MM.1S (cell line): ENCODE measurements at places on chromosomes 3 and 15.

- no peak overlapping the region for H3K27ac ChIP-seq
- H3K4me3 ChIP-seq, result no peak overlapping the region
- H3K27me3 ChIP-seq, result no peaks in the 10 kb centered on the region
- no peaks in the 10 kb centered on the region for H3K4me1 ChIP-seq
- no peaks in the 10 kb centered on the region for H3K36me3 ChIP-seq
- no peak for DNase-seq
Observed at GRCh38 chr15:76682259-76682658, 222.9 kb downstream of the SCAPER start.

GRCh38 chr3:76054404-76054803 lies 269.1 kb upstream of the ZNF717 start:
- H3K27ac ChIP-seq, result no peak overlapping the region
- DNase-seq, result no peak
- no peak overlapping the region for H3K4me3 ChIP-seq
- no peaks in the 10 kb centered on the region for H3K4me1 ChIP-seq
- no peaks in the 10 kb centered on the region for H3K36me3 ChIP-seq

GRCh38 chr3:87002346-87002745 lies 11.4 kb upstream of the VGLL3 start:
- no peaks in the 10 kb centered on the region for H3K27me3 ChIP-seq
- H3K4me1 ChIP-seq, result no peaks in the 10 kb centered on the region
- H3K27ac ChIP-seq, result no peak overlapping the region
- H3K36me3 ChIP-seq, result no peaks in the 10 kb centered on the region

GRCh38 chr3:122331886-122332285 lies 6.8 kb downstream of the CSTA start:
- no peaks in the 10 kb centered on the region for H3K4me1 ChIP-seq
- no peaks in the 10 kb centered on the region for H3K36me3 ChIP-seq
- no peaks in the 10 kb centered on the region for H3K27me3 ChIP-seq
- H3K27ac ChIP-seq, result no peak overlapping the region
- H3K4me3 ChIP-seq, result no peak overlapping the region

DNA sequence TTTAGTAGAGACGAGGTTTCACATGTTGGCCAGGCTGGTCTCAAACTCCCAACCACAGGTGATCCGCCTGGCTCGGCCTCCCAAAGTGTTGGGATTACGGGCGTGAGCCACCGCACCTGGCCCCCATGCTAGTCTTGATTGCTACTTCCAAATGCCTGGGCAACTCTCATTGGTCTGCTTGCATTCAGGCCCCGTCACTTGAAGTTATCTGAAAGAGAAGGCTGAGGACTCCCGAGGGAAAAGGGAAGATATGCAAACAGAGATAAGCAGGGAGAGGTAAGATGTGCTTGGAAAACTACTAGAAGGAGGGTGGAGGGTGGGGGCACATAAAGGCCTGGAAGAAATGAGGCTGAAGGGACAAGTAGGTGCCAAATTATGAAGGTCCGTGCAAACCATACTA lies 4.4 kb upstream of the LPP start:
- H3K36me3 ChIP-seq, result no peaks in the 10 kb centered on the region
- H3K4me3 ChIP-seq, result no peak overlapping the region
- DNase-seq, result no peak
- H3K4me1 ChIP-seq, result no peaks in the 10 kb centered on the region
- no peaks in the 10 kb centered on the region for H3K27me3 ChIP-seq
- H3K27ac ChIP-seq, result no peak overlapping the region

DNA sequence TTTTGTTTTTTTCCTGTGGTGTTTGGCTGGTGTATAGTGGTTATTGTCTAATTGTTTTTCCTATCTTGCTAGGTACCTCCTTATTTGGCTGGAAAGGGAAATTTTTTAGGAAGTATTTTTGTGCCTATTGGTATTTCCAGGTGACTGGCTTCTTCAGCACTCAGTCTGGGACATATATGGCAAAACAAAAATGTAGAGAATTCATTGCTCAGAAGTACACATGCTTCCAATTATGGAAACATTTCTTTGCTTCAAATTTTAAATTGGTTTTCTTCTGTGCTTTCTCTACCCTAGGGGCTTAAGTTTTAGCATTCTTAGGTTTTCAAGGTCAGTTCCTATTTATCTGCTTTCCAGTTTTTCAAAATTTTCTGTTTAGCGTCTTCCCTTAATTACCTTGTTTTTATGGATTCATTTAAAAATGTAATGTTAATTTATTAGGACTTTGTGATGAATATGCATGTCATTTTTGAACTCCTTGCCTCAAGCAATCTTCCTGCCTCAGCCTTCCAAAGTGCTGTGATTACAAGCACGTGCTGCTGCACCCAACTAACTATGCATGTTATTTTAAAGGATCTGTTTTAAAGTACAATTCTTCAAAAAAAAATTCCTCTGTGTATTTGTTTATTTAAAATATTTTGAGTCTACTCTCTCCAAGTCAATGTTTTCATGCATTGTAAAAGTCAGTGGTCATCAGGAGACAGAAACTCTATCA lies 231.9 kb upstream of the DPPA4 start:
- H3K27me3 ChIP-seq, result no peaks in the 10 kb centered on the region
- DNase-seq, result no peak
- no peaks in the 10 kb centered on the region for H3K4me1 ChIP-seq
- H3K4me3 ChIP-seq, result no peak overlapping the region

GRCh38 chr3:108065096-108065495 lies 25.7 kb downstream of the CD47 start:
- no peaks in the 10 kb centered on the region for H3K27me3 ChIP-seq
- no peak overlapping the region for H3K27ac ChIP-seq
- no peaks in the 10 kb centered on the region for H3K4me1 ChIP-seq
- H3K4me3 ChIP-seq, result no peak overlapping the region

- no peak for DNase-seq
- H3K27ac ChIP-seq, result no peak overlapping the region
- no peaks in the 10 kb centered on the region for H3K36me3 ChIP-seq
Observed at GRCh38 chr3:184801241-184801785, 10.7 kb upstream of the VPS8 start.

- no peaks in the 10 kb centered on the region for H3K36me3 ChIP-seq
- no peak overlapping the region for H3K27ac ChIP-seq
- peaks cover 3% of the 10 kb centered on the region; the same call in 1 of the 2 replicates for H3K4me1 ChIP-seq
- DNase-seq, result no peak
Observed at GRCh38 chr15:49877117-49877872, 241.7 kb downstream of the ATP8B4 start.

DNA sequence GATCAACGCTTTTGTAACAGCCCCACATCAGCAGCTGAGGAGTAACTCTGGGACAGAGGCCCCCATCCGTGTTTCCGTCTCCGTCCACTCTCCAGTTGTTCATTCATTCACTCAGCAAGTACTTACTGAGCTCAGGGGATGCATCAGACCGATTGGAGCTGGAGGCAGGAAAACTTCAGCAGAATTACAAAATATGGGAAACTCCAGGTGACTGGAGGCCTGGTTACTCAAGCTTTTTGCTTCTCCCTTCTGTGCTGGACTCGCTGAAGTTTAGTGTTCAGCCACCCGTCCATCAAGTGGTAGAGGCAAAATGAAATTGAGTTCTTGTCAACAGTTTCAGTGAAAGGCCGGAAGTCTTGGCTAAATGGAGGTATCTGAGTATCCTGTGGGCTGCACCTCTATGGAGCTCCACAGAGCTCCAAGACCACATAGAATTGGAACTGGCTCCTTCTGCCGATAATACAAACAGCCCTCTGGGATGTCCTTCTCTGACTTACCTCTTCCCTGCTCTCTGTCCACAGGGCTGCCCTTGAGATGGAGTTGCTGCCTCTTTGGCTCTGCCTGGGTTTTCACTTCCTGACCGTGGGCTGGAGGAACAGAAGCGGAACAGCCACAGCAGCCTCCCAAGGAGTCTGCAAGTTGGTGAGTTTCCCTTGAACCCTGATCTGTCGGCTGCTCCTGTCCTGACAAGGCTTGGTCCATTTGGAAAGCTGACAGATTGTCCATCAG lies 14.7 kb downstream of the NRROS start:
- H3K27ac ChIP-seq, result no peak overlapping the region
- peaks cover 30% of the 10 kb centered on the region for H3K36me3 ChIP-seq
- H3K27me3 ChIP-seq, result no peaks in the 10 kb centered on the region

- H3K27ac ChIP-seq, result no peak overlapping the region
- H3K27me3 ChIP-seq, result no peaks in the 10 kb centered on the region
- no peak overlapping the region for H3K4me3 ChIP-seq
- no peaks in the 10 kb centered on the region for H3K4me1 ChIP-seq
Observed at GRCh38 chr15:62637950-62638619, 404.5 kb upstream of the TPM1 start.

DNA sequence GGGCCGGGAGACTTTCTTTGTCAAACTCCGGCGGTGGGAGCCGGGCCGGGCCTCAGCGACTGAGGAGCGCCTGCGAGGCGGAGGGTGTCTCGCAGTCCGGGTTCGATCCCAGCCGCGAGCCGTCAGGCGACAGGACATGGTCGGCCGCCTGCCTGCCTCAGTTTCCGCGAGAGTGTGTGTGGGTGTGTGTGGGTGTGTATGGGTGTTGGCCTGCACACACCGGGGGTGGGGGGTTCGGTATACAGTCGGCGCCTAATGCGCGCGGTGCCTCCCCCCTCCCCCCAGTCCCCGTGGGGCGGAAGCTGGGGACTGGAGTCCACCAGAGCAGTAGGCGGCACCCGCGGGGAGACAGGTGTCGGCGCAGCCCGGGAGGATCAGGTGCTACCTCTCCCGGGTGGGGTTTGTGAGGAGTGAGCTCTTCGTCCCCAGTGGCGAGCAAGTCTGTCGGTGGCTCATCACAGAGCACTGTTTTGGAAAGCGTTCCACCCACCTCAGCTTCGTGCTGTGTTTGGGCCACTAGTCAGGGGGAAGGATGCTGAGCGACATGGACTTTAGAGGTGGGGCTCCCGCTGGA lies 246.3 kb downstream of the GOLGA6L6 start:
- DNase-seq, result no peak
- no peak overlapping the region for H3K27ac ChIP-seq
- H3K27me3 ChIP-seq, result no peaks in the 10 kb centered on the region
- H3K4me3 ChIP-seq, result no peak overlapping the region
- no peaks in the 10 kb centered on the region for H3K36me3 ChIP-seq

- no peaks in the 10 kb centered on the region for H3K4me1 ChIP-seq
- DNase-seq, result no peak
- H3K36me3 ChIP-seq, result no peaks in the 10 kb centered on the region
- no peaks in the 10 kb centered on the region for H3K27me3 ChIP-seq
Observed at GRCh38 chr3:188239577-188239976, 85.6 kb downstream of the LPP start.

- H3K4me1 ChIP-seq, result no peaks in the 10 kb centered on the region
- no peak for DNase-seq
- no peaks in the 10 kb centered on the region for H3K27me3 ChIP-seq
- no peak overlapping the region for H3K4me3 ChIP-seq
- H3K36me3 ChIP-seq, result no peaks in the 10 kb centered on the region
Observed at GRCh38 chr15:51322621-51323296, 15.6 kb downstream of the CYP19A1 start.

- H3K27me3 ChIP-seq, result no peaks in the 10 kb centered on the region
- H3K36me3 ChIP-seq, result no peaks in the 10 kb centered on the region
- DNase-seq, result no peak
- H3K4me1 ChIP-seq, result peaks cover 13% of the 10 kb centered on the region
Observed at GRCh38 chr15:68310178-68310803, 32.7 kb downstream of the FEM1B start.

DNA sequence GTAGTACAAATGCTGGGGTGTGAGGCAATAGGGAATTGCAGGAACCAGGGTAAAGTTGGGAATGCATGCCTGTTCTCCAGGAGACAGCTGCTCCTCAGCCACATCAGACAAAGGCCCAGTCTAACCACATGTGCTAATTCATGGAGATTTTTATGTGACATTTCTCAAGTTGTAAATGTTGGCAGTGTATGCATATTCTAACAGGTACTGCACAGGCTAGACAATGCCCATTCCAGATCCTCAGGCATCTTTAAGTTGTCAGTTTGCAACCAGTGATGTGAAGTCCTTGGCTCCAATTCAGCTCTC lies 84.9 kb downstream of the EEFSEC start:
- no peak overlapping the region for H3K27ac ChIP-seq
- DNase-seq, result no peak
- no peak overlapping the region for H3K4me3 ChIP-seq
- H3K4me1 ChIP-seq, result no peaks in the 10 kb centered on the region

DNA sequence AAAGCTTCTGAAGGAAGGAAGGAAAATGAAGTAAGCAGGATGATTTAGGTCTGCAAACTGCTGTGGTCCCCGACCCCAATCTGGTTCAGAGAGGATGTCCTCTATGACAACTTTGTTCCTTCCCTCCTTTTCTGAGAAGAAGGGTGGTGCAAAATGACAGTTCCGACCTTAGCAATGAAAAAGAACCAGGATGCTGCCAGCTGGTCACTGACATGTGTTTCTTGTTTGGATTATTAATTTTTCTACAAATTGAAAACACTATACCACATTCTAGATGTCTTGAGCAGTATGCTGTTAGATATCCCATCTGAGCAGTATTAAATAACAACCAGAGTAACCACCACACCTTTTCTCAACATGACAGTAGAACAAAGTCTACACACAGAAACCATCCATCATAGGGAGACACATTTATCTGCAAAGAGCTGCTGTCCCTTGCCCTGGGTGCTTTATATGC lies 27.5 kb downstream of the CDCP1 start:
- H3K4me3 ChIP-seq, result no peak overlapping the region
- no peaks in the 10 kb centered on the region for H3K27me3 ChIP-seq
- DNase-seq, result no peak
- H3K27ac ChIP-seq, result peak overlapping the region; percentile 83; the same call in 1 of the 2 replicates
- H3K4me1 ChIP-seq, result peaks cover 25% of the 10 kb centered on the region

- no peaks in the 10 kb centered on the region for H3K27me3 ChIP-seq
- peaks cover 8% of the 10 kb centered on the region for H3K4me1 ChIP-seq
- H3K27ac ChIP-seq, result no peak overlapping the region
- no peak for DNase-seq
- no peak overlapping the region for H3K4me3 ChIP-seq
- H3K36me3 ChIP-seq, result no peaks in the 10 kb centered on the region
Observed at GRCh38 chr3:32700244-32700643, 15.3 kb downstream of the CNOT10 start.

DNA sequence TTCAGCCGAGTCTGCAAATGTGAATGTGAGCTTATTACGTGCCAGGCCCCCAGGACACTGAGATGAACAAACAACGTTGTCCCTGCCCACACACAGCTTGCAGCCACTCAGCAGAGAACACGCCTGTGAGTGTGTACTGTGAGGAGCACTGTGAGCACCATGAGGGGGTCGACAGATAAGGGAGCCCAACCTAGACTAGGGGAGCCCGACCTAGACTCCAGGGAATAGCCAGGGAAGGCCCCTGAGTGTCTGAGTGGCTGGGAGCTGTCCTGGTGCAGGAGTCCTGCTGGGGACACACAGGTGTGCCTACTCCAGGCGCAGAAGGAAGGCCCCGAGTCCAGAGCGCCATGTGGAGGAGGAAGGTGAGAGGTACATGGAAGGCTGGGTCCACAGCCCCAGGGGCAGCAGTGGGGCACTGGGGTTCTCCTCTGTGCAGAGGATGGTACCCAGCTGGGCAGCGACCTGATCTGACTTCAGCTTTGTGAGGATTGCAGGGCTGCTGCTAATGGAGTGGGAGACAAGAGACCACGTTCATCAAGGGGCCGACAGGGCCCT lies 36.5 kb downstream of the MGLL start:
- no peaks in the 10 kb centered on the region for H3K27me3 ChIP-seq
- no peaks in the 10 kb centered on the region for H3K4me1 ChIP-seq
- no peaks in the 10 kb centered on the region for H3K36me3 ChIP-seq
- DNase-seq, result no peak
- no peak overlapping the region for H3K4me3 ChIP-seq
